Effector CD8-positive, alpha-beta T cell (primary cell): ENCODE measurements at places on chromosomes 12 and 14.

DNA sequence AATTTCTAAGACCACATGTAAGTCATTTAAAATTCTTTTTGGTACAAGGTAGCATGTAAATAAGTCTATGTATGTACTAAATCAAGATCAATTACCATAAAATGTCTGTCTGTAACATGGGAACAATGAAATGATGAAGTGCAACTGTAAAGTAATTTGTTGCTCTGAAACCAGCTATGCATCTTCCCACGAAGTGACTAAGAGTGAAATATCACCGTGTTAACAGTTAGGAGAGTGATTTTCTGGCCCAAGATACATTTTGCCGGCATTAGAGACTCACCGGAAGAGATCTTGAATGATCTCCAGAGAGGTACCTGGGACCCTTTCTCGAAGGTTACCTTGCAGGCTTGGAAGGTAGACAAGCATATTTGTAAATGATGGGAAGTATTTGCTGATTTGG is 105.8 kb downstream of the SAMD4A start:
- DNase-seq, result no peak

DNA sequence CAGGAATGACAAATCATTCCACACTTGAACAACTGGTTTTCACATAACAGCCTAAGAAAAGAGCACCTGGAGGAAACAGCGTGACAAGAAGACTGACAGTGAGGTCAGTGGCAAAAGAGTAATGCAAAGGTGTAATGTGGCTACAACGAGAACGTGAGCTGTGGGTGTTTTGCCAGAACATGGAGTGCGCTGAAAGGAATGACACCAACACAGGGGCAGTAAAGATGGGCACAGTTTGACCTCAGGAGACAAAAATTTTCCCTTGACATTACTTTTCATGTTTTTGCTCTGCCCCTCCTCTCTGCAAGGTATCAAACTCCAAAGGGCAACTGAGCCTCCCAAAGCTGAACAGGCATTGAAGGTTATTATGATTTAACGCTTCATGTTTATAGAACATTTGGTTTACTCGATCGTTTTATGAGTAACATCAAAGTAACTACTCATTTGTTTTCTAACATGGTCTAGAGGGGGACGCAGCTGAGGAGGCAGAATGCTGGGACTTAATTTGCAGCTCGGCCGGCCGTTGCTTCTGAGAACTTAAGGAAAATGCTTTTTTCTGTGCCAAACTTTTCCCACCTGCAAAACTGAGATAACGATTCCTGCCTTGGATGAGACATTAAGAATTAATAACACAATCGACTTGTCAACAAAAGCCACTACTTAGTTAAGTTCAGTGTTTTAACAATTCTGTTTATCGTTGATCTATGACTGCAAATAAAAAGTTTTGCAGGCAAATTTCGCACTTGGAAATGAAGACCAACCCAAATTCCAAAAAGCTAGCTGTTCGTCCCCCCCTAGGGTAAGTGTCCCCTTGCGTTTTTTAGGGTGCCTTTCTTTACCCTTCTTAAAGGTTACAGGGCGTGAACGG is 954 bp downstream of the HAUS4 start:
- no peak for DNase-seq

GRCh38 chr12:119005913-119006312 is 24.6 kb downstream of the SRRM4 start:
- no peak for DNase-seq

- no peak for DNase-seq
These were observed 86.3 kb downstream of the ASCL1 start for GRCh38 chr12:103043531-103044486.

DNA sequence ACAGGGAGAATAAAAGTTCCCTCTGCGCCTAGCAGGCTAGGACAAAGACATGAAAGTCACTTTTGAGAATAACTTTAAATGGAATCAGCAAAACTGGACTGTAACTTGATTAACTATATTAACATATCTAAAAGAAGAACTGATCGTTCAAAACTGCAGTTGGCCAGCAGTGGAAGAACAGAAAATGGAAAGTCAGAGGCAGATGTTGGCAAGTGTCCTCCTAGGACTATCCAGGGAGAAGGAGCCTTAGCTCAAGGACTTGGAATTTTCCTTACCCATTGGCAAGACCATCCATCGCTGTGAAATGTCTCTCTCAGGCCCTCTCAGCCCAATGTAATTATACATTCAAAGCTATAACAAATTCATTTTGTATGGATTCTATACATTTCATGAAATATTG is 419.7 kb downstream of the ATP23 start:
- no peak for DNase-seq

DNA sequence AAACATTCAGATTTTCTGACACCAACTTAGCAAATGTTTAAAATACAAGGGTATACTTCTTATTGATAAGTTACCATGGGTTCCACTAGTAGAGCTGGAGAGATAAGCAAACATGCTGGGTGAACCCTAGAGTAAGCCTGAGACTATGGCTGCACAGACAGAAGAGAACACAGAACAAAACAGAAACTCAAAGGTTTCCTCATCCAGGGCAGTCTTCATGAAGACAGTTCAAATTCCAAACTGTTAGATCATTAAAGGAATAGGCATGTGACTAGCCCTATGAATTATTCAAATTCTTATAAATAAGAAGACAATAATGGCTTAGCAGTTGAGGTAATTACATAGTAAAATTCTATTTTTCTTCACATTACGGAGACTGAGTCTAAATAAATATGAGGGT is 28.1 kb downstream of the BTBD7 start:
- no peak for DNase-seq

GRCh38 chr12:57474862-57475261 is 4.8 kb downstream of the ARHGAP9 start:
- no peak for DNase-seq

- DNase-seq, result no peak
These were observed 30.6 kb downstream of the NRDE2 start for GRCh38 chr14:90301122-90301521.

- no peak for DNase-seq
These were observed 217.7 kb downstream of the PHETA1 start for GRCh38 chr12:111150921-111151840.

DNA sequence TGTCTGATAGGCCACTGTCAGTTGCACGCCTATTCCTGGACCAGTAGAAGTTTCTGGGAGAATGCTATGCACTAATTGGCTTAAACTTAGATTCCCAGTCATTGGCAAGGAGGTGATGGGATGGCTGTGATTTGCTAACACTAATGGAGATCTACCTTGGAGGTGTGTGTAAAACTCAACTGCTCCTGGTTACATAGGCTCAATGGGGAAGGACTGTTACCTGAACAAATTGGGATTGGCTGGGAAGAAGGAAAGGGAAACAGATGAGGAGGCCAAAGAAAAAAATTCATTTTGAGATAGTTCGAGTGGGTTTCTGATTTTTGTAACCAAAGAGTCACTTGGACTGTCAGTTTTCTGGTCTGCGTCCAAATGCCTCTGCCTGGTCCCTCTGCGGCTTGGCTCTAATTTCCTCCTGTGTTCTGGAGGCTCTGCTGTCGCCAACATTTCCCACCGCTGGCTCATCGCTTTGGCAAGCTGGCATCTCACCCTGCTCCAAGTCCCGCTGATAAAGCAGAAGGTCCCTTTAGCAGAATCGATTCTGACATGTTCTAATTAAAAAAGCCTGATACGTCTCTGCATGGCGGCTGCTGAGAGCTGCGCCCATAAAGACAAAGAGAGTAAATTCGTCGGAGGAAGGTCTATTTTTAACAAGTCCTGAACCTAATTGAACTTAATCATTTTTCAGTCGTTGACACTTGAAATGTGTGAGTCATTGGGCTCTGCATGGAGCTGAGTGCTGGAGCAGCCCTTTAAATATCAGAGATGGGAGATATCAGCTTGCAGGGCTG is 2.0 kb upstream of the CCDC63 start:
- DNase-seq, result no peak

DNA sequence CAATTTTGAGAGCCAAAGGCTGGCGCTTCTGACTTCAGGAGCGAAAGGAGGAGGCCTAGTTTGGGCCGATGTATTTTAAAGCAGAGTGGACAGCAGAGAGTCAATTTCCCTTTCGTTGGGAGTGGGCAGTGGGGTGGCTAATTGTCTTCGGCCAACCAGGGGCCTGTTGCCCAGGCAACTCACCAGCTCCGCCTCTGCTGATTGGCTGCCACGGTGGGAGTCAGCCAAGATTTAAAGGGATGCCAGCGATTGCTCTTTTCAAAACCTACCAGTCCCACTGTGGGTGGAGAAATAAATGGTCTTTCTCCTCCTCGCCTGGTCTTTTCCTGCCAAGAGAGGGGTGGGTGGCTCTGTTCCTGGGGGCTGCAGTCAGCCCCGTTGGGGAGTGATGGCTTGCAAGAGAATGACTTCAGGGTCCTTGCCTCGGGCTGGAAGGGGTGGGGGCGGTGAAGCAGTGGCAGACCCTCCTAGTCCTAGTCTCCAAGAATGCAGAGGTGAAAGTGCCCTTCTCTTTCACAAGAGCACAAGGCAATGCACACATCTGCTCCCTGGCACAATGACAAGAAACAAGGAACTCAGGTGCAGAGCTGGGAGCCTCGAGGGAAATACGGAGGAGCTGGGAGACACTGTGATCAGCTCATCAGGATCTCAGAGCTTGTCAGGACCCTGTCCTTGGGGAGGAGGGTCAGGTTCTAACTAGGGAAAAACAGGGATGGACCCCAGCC is 37.7 kb downstream of the RASAL1 start:
- DNase-seq, result no peak

DNA sequence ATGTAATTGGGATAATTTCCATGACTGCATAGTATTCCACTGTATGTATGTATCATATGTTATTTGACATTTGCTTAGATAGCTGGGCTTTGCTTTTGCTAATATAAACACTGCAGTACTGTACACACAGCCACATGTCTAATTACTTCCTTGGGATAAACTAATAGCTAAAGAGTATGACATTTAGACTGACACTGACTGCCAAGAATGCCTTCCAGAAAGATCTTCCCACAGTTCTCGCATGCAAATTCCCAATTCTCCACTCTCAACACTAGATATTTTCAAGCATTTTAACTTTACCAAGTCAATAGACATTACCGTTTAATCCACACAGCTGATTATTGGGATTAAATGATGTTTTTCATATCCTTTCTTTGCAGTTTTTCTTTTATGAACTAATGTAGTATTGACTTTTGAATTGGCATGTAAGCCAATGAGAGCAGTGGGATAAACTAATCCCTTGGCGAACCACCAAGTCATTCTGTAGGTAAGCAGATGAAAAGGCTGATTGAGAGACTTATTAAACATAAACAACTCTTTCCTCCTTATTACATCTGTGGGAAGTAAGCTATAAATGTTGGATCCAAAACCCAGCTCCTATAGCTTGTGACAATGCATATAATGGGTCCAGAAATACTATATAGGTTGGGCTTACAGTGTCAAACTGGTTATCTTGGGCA is 55.5 kb downstream of the STON2 start:
- no peak for DNase-seq

GRCh38 chr14:23141706-23142444 is 22.8 kb upstream of the CEBPE start:
- DNase-seq, result no peak

DNA sequence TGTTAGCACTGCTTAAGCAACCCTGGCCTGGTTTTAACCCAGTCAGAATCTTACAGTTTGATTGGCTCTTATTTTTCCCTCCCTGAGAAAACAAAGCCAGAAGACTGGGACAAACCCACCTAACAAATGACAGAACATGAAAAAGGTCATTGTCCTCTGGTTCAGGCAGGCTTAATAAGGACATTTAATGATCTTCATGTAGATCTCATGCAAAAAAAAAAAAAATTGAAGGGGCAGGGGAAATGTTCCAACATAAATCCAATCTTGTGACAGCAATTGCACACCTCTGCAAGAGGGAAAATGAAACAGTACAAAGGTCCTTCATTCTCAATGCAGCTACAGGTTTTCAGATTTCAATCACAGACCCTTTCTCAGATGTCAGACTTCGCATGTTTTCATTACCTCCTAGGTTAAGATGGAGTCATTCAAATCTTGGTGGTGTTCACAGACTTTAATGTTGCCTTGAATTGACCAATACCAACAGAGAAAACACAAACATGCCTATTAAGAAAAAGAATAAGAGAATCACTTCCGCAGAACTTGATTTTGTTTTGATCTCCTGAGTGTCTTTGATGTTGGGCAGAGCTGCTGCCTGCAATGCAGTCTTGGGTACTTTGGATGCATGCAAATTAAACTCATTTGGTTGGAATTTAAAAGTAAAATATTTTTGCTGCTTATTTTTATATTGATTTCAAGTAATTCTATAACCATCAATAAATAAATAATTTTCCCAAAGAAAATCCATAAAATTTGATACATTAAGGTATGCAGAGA is 359.0 kb downstream of the BTG1 start:
- DNase-seq, result no peak

DNA sequence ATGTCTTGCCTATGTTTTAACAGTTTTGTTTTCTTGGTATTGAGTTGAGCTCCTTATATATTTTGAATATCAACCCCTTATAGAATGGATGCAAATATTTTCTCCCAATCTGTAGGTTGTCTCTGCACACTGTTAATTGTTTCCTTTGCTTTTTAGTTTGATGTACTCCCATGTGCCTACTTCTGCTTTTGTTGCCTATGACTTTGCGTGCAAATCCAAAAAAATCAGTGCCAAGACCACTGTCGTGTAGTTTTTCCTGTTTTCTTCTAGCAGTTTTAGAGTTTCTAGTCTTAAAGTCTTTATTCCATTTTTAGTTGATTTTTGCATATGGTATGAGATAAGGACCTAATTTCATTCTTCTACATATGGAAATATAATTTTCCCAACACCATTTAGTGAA is 28.8 kb downstream of the SENP1 start:
- no peak for DNase-seq

DNA sequence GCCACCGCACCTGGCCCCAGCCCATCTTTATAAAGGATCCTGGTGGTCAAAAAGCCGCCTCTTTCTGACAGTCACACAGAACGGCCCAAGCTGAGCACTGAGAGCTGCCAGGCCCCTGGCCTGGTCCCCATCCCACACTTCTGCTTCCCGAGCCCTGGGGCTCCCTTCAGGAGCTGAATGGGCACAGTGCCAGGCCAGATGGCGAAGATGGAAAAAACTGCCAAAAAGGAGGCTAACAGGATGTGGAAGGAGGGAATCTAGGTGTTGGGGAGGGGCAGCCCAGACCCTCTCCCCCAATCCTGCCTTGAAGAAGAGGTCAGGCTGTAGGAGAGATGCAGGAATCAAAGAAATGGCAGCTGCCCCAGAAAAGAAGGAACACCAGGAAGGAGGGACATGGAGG is 5.0 kb downstream of the LPAR5 start:
- DNase-seq, result no peak

- DNase-seq, result no peak
These were observed 16.1 kb upstream of the ADSS1 start for GRCh38 chr14:104707608-104708595.

GRCh38 chr14:61486930-61487495 is 165.6 kb downstream of the PRKCH start:
- DNase-seq, result no peak

GRCh38 chr14:102206918-102207317 is 67.2 kb downstream of the WDR20 start:
- DNase-seq, result no peak

DNA sequence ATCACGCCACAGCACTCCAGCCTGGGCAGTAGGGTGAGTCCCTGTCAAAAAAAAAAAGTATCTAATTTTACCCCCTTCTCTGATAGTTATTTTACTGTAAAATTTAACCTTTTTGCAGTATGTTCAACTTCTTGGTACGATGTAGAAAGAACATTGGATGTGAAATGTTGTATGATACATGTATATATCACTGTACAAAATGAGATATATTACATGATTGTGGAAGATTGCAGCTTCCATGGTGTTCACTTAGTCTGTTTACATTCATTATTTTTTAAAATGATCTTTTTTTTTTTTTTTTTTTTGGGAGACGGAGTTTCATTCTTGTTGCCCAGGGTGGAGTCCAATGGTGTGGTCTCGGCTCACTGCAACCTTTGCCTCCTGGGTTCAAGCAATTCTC is 9.0 kb downstream of the SP1 start:
- no peak for DNase-seq
